Cortex of kidney (tissue), 1 donor: ENCODE measurements at places on chromosomes 7 and 10.

- no peak for DNase-seq
Measured at GRCh38 chr7:107782374-107782773, 20.6 kb downstream of the SLC26A3 start.

GRCh38 chr7:8441106-8441965 is 7.9 kb downstream of the NXPH1 start:
- no peak for DNase-seq

GRCh38 chr10:128526791-128527375 is 400.7 kb upstream of the MKI67 start:
- no peak for DNase-seq

DNA sequence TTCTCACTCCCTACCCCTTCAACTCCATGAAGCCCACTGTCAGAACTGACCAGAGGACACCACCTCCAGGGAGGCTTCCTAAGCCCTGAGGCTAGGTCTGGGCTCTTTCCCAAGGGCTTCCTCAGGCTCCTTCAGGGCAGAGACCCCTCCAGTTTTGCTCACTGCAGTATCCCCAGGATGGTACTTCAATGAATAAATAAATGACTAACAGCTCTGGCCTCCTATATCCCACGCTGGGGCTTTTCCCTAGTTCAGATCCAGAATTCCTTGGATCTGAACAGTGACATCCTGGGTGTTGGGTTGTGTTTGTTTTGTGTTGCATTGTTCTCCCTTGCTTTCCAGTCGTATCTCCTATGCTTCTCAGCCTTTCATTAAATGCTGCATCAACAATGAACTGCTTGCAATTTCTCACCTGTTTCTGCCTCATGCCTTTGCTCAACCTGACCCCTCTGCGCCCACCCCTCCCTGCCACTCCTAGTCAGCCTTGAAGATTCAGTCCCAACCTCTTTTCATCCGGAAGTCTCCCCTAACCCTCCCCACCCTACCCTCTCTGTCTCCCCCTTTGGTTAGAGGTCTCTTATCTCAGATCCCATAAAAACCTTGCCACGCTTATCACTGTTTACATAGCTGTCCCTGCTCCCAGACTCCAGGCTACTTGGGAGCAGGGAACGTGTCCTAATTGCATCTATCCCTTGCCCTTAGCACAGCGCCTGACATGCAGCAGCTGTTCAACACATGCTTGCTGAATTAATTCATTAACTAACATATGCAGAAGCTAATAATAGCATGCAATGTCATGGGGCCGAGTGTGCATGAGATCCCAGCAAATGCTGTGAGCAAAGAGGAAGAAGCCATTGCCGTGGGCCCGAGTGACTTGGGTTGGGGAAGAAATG is 41.7 kb downstream of the PPP1R3C start:
- DNase-seq, result no peak

GRCh38 chr10:14971867-14972448 is 12.8 kb downstream of the MEIG1 start:
- no peak for DNase-seq
